Stimulated activated naive CD4-positive, alpha-beta T cell treated with Interleukin-2 at 50 U/mL for 16 hours (primary cell): ENCODE measurements at places on chromosomes 12 and 14.

DNA sequence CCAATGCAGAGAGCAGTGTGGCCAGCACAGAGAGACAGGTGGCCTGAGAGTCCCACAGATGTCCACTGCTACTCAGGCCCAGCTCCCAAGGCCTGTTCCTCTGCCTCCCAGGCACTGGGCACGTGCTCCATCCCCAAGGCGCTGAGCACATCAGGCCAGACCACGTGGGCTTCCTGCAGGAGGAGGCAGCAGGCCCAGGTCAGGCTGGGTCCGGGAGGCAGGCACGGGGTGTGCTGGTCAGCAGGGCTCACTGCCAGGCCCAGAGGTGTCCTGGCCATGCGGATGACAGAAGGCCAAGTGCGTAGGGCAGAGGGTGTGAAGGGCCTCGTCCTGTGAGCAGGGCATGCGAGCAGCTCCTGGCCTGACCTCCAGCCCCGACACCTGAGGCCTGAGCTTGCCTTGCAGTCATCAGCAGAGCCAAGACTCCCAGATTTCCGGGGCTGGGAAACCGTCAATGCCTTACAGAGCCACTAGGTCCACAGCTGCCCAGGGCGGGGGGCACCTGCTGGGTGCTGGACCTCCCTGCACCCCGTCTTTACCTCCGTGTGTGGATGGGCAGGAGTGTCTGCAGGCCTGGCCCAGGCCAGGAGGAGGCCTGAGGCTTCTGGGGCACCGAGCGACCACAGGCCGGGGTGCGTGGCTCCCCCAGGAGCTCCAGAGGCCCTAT is 14.9 kb downstream of the TRMT61A start:
- DNase-seq, result no peak

- no peak for DNase-seq
These were observed 36.5 kb downstream of the CACNA2D4 start for GRCh38 chr12:1881936-1882335.

GRCh38 chr14:76929927-76930326 is 98.6 kb downstream of the IRF2BPL start:
- DNase-seq, result peak; percentile 39

GRCh38 chr12:42059127-42059526 is 85.5 kb downstream of the GXYLT1 start:
- no peak for DNase-seq

GRCh38 chr14:28902930-28903329 is 136.3 kb downstream of the FOXG1 start:
- no peak for DNase-seq

GRCh38 chr12:80792861-80793260 is 76.1 kb downstream of the MYF5 start:
- no peak for DNase-seq

DNA sequence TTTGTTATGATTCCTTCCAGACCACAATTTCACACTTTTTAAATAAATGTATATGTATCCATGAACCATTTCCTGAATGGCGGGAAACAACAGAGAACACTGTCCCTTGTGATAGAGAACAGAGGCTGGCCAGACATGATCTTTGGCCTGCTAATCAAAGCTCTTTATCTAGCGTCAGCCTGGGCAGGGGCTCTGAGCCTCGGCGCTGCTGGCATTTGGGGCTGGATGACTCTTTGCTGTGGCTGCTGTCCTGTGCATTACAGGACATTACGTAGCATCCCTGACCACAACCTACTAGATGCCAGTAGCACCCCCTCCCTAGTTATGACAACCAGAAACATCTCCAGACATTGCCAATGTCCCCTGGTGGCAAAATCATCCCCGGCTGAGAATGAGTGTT is 77.7 kb downstream of the DNAH10 start:
- DNase-seq, result no peak

- DNase-seq, result no peak
These were observed 2.6 kb downstream of the CD9 start for GRCh38 chr12:6202846-6203245.

DNA sequence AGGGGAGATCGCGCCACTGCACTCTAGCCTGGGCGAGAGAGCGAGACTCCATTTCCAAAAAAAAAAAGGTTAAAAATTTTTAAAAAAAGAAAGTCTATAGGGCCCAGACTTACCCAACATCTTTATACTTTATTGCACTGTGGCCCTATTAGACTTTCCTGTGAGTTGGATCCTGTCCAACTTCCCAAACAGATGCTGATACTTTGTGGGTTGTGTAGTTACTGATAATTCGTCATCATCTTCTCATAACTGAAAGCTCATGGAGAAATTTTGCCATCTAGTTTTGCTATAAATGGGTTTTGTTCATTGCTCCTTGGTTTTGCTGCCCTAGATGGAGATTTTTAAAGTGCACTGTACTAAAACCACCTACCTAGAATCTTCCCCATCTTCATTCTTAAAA is 31.1 kb downstream of the APOBEC1 start:
- no peak for DNase-seq

GRCh38 chr14:60665177-60665550 is 15.9 kb upstream of the SIX1 start:
- no peak for DNase-seq

DNA sequence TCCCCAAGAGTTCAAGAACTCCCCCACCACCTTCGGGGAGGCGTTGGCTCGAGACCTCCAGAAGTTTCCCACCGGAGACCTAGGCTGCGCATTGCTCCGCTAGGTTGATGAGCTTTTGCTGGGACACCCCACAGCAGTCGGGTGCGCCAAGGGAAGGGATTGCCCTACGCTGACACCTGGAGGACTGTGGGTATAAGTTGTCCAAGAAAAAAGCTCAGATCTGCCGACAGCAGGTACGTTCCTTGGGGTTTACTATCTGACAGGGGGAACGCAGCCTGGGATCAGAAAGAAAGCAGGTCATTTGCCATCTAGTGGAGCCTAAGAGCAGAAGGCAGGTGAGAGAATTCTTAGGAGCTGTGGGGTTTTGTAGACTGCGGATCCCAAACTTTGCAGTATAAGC is 98.8 kb downstream of the FRMD6 start:
- no peak for DNase-seq

GRCh38 chr14:68924186-68925158 is 54.6 kb downstream of the ACTN1 start:
- DNase-seq, result no peak

GRCh38 chr12:114302117-114302516 is 103.8 kb downstream of the TBX5 start:
- no peak for DNase-seq

GRCh38 chr12:53288322-53288721 is 7.0 kb upstream of the PFDN5 start:
- no peak for DNase-seq

DNA sequence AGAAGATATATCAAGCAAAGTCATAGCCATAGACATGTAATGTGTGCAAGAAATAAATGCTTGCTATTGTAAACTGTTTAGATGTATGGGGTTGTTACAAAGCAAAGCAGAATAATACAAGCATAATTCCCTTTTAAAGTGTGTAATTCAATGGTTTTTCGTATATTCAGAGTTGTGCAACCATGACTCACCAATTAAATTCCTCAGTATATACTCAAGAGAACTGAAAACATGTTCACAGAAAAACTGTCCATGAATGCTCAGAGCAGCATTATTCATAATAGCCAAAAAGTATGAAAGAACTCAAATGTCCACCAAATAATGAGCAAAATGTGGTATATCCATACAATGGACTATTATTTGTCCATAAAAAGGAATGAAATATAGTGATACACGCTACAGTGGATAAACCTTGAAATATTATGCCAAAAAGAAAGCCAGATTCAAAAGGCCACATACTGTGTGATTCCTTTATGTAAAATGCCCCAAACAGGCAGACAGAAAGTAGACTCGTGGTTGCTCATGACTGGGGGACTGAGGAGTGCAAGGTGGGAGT is 9.3 kb downstream of the GXYLT1 start:
- DNase-seq, result no peak

GRCh38 chr14:103561381-103562178 is 877 bp downstream of the BAG5 start:
- DNase-seq, result peak; percentile 43

GRCh38 chr12:108792361-108793292 is 61.3 kb upstream of the CORO1C start:
- no peak for DNase-seq

DNA sequence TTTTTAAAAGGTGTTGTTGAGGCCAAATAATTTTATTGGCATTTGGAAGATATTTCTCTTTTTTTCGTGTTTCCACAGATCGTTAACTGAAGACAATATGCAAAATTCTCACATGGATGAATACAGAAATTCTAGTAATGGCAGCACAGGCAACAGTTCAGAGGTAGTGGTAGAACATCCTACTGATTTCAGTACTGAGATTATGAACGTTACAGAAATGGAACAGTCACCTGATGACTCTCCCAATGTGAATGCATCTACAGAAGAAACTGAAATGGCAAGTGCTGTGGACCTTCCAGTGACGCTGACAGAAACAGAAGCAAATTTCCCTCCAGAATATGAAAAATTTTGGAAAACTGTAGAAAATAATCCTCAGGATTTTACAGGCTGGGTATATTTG is 11.2 kb downstream of the PRPF39 start:
- DNase-seq, result no peak

DNA sequence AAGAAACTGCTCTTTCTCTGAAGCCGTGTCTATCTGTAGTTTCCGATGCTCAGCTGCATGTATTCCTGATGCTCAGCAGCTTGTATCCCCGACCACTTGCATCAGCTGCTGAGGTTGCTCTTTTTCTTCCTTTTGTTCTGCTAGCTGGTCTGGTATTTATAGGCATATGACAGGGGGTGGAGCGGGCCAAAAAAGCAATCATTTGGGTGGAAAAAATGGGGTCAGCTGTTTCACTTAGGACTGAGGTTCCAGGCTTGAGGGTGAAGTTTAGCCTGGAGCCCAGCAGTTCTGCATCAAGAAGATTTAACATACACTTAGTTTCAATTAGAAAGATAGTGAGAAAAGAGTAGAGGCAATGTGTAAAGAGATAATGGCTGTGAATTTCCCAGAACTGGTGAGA is 23.6 kb upstream of the AMN1 start:
- no peak for DNase-seq

- no peak for DNase-seq
These were observed 18.6 kb upstream of the RIN3 start for GRCh38 chr14:92495027-92495426.

DNA sequence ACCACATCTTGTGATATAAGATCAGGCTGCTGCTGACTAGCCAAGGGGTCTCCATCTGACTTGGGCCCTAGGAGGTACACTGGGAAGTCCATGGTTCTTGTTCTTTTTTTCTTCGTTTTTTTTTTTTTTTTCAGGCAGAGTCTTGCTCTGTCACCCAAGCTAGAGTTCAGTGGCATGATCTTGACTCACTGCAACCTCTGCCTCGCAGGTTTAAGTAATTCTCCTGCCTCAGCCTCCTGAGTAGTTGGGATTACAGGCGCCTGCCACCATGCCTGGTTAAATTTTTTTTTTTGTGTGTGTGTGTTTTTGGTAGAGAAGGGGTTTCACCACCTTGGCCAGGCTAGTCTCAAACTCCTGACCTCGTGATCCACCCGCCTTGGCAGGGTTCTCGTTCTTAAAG is 178.2 kb downstream of the RMST start:
- DNase-seq, result no peak

- no peak for DNase-seq
These were observed 4.5 kb upstream of the AQP2 start for GRCh38 chr12:49946086-49946485.

- DNase-seq, result no peak
These were observed 953.8 kb downstream of the TRHDE start for GRCh38 chr12:73225941-73226340.

DNA sequence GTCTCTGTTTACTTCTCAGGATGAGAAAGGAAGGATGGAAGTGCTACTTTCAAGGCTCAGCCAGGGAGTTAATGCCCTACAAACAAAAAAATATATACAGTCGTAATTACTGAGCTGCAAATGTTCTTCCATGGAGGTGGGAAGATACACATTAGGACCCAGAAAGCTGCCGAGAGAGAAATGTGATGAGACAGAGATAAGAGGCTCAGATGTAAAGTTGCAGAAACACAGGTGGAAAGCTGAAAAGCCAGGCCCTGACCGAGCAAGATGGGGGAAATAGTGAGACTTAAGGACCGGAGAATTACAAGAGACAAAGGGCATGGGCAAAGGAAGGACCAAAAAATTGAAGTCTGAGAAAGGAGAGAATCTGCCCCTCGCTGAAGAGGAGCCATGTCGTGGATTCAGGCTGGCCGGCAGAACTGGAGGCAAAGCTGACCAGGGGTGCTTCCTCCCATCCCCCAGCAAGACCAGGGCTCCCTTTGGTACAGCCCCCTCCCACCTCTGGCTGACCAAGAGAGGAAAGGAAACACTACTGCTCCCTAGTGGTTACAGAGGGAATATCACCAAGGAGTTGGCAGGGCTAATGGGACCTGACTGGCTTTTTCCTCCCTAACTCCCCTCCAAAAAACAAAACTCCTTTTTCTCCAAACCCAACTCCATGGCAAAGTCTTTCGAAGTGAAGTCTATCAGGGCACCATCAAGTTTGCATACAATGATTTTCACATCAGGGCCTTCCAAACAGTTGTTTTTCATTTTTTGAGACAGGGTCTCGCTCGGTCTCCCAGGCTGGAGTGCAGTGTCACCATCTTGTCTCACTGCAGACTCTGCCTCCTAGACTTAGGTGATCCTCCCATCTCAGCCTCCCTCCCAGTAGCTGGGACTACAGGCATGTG is 12.1 kb downstream of the ZFHX2 start:
- no peak for DNase-seq
